ENCODE measurements at places on chromosomes 2 and 18.

DNA sequence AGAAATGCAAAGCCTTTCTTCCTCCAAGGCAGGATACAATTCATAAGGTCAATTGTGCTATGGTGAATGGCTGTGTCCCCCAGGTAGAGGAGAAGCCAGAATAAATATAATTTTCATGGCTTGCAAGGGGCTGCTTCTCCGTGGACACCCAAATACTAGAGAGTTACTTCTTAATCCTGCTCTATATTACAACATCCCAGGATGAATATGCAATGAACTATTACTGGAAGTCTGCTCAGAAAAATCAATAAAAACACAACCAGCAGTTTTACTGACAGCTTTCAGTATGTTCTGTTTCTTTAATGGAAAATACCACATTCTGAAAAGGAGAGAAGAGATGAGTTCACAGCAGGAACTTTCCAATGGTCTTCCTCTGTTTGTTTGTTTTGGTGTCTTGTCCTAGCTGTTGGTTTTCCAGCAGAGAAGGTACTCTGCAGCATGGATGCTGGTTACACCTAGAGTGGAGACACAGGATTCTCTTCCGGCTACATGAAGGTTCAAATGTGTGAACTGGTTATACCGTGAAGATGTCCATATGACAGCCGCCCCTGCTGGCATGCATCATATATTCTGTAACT is 213.0 kb downstream of the PID1 start:
- no peak for DNase-seq
- H3K27ac ChIP-seq: no peak overlapping the region
- no peaks in the 10 kb centered on the region for H3K36me3 ChIP-seq
- H3K4me3 ChIP-seq: no peak overlapping the region

- H3K27me3 ChIP-seq: no peaks in the 10 kb centered on the region
- no peak overlapping the region for H3K4me3 ChIP-seq
- no peaks in the 10 kb centered on the region for H3K36me3 ChIP-seq
- DNase-seq: no peak
Observed at GRCh38 chr2:3904061-3904460, 200.7 kb downstream of the DCDC2C start.

- no peak overlapping the region for H3K4me3 ChIP-seq
- no peaks in the 10 kb centered on the region for H3K27me3 ChIP-seq
- no peaks in the 10 kb centered on the region for H3K4me1 ChIP-seq
- no peak for DNase-seq
Observed at GRCh38 chr18:50947899-50948298, 19.9 kb upstream of the ELAC1 start.

- DNase-seq: no peak
- no peak overlapping the region for H3K27ac ChIP-seq
- H3K36me3 ChIP-seq: no peaks in the 10 kb centered on the region
Observed at GRCh38 chr2:197838036-197838435, 33.6 kb downstream of the PLCL1 start.

DNA sequence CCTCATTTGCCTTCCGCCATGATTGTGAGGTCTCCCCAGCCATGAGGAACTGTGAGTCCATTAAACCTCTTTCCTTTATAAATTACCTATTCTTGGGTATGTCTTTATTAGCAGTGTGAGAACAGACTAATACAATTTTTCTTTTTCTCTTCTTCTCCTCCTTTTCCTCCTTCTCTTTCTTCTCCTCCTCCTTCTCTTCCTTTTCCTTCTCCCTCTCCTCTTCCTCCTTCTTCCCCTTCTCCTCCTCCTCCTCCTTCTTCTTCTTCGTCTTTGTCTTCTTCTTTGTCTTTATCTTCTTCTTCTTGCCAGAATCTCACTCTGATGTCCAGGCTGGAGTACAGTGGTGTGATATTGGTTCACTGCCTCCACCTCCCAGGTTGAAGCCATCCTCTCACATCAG is 20.2 kb downstream of the SKA1 start:
- DNase-seq: no peak
- no peaks in the 10 kb centered on the region for H3K4me1 ChIP-seq
- no peak overlapping the region for H3K4me3 ChIP-seq
- H3K27ac ChIP-seq: no peak overlapping the region
- H3K27me3 ChIP-seq: no peaks in the 10 kb centered on the region

DNA sequence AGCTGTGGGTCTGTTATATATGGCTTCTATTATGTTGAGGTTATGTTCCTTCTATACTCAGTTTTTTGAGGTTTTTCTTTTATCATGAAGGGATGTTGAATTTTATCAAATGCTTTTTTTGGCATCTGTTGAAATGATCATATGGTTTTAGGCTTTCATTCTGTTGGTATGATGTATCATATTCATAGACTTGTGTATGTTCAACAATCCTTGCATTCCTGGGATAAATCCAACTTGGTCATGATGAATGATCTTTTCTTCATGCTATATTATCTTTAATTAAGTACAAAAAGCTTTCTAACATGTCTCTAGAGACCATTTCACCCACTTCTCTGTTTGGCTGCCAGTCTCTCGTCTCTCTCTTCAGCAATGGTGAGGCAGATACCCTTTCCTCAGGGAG is 54.2 kb downstream of the MDH1 start:
- 0 out of 2 replicates have a peak, but pooled peaks cover 2% of the 10 kb centered on the region for H3K27me3 ChIP-seq
- H3K4me3 ChIP-seq: no peak overlapping the region
- H3K27ac ChIP-seq: no peak overlapping the region
- no peaks in the 10 kb centered on the region for H3K36me3 ChIP-seq

DNA sequence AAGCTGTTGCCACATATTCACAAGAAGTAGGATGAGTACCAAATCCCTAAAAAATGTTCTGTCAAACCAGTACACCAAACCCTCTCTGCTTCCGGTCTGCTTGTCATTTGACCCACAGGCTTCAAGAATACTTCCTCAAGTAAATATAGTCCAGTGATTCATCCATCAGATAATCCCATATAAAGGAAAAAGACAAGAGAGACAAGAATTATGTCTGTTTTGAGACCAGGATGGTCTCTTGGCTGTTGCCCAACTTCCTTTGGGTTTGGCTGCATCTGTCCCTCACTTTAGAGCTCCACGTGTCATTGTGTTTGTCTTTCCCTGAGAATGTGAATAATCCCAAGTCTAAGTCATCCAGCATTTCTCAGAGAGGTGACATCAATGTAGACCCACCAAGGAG is 91.5 kb upstream of the NRP2 start:
- no peaks in the 10 kb centered on the region for H3K27me3 ChIP-seq
- no peak for DNase-seq
- H3K4me1 ChIP-seq: no peaks in the 10 kb centered on the region
- no peak overlapping the region for H3K27ac ChIP-seq
- H3K4me3 ChIP-seq: no peak overlapping the region

GRCh38 chr2:207881902-207882301 is 112.2 kb upstream of the FZD5 start:
- no peaks in the 10 kb centered on the region for H3K36me3 ChIP-seq
- H3K27me3 ChIP-seq: no peaks in the 10 kb centered on the region
- H3K4me1 ChIP-seq: peaks cover 4% of the 10 kb centered on the region
- DNase-seq: no peak
- no peak overlapping the region for H3K4me3 ChIP-seq

DNA sequence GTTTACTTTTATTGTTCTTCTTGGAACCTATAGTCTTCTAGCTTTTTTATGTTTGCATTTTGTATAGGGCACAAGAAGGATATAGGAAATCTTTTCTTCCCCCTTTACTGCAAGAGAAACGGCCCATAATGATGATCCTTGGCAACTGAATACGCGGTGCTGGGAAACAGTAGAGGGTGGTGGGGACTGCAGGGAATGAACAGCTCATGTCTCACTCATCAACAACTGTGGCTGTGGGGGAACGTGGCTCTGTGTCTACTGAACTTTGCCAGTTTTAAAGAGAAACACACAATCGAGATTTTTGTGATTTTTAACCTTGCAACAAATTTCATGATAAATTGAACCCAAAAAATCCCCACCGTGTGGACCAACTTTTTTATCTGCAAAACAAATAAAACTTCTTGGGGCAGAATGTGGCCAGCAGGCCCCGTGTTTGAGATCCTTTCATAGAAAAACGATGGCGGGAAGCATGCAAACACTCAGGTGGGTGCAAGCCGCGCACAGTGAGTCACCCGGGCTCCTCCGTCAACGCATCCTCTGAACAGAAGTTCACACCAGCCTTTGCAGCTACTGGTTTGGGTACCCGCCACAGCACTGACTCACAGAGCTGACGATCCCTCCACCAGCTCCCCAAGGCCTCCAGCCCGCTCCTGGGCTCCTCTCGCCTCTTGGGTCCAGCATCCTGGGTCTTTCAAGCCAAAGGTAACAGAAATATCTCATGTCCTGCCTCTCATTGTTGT is 149.3 kb downstream of the COL6A3 start:
- H3K27me3 ChIP-seq: no peaks in the 10 kb centered on the region
- no peaks in the 10 kb centered on the region for H3K36me3 ChIP-seq
- no peaks in the 10 kb centered on the region for H3K4me1 ChIP-seq
- H3K27ac ChIP-seq: no peak overlapping the region

DNA sequence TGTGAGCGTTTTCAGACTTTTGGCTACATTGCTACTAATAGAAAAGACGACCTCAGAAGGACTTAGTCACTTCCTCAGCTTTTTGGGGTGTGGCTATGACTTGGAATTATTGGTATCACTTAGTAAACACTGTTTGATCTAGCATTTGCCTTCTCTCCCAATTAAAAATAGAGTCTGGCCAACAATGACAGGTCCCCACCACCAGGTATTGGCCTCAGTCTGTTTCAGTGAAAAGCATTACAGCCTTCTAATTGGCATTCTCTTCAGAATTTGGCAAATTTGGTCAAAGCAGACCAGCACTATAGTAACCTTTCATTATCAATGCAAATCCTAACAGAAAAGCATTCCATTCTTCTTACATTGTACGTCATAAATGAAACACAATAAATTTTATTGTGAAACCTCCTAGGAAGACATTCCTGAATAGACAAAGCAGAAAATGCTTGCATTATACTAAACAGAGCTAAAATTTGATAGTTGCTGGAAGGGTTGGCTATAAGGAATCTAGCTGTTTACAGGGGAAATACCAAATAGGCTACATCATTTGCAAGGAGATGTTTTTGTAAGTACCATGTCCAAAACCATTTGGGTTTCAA is 613.9 kb downstream of the IRS1 start:
- no peaks in the 10 kb centered on the region for H3K36me3 ChIP-seq
- no peak for DNase-seq
- H3K27me3 ChIP-seq: no peaks in the 10 kb centered on the region
- no peaks in the 10 kb centered on the region for H3K4me1 ChIP-seq

GRCh38 chr2:66569321-66569851 is 134.5 kb downstream of the MEIS1 start:
- no peaks in the 10 kb centered on the region for H3K36me3 ChIP-seq
- peak overlapping the region; percentile 54 for H3K4me3 ChIP-seq
- no peaks in the 10 kb centered on the region for H3K27me3 ChIP-seq
- H3K27ac ChIP-seq: peak overlapping the region; percentile 97
- peaks cover 96% of the 10 kb centered on the region for H3K4me1 ChIP-seq
- DNase-seq: peak; percentile 99

All from Karpas-422 (cell line).